ENCODE measurements at places on chromosomes 3 and 15.

GRCh38 chr15:43346305-43346704 is 15.9 kb upstream of the LCMT2 start:
- no peak for DNase-seq

DNA sequence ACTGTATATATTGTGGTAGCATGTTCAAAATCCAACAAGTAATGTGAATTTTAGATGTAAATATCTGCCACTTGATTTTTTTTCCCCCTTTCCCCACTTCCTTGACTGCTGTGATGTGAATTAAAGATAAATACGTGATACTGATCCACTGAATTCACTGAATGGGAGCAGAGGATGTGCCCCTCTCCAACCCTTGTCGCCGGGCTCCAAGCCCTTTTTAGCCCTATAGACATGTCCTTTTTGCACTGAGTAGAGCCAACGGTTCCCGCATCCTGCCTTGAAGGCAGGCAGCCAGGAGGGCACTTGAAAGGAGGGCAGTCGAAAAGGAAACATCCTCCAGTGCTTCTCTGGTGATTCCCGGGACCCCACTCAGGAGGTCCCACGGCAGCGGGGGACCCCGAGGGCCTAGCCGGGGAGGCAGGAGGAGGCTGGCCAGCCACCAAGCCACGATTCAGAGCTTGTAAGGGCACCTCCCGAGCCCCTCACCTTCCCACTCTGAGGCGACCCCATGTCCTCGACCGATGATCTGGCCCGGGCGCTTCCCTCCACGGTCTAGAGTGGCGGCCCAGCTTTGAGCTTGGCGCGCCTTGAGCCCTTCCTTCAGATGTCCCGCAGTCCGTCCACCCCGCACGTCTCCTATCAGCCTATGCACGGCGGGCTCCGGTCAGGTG is 901 bp upstream of the MANF start:
- no peak for DNase-seq

- no peak for DNase-seq
Measured at GRCh38 chr15:29910068-29910467, 87.8 kb upstream of the TJP1 start.

- DNase-seq, result no peak
Measured at GRCh38 chr3:37475435-37475834, 301.1 kb upstream of the LRRFIP2 start.

GRCh38 chr15:54518156-54518882 is 540.1 kb downstream of the UNC13C start:
- no peak for DNase-seq

DNA sequence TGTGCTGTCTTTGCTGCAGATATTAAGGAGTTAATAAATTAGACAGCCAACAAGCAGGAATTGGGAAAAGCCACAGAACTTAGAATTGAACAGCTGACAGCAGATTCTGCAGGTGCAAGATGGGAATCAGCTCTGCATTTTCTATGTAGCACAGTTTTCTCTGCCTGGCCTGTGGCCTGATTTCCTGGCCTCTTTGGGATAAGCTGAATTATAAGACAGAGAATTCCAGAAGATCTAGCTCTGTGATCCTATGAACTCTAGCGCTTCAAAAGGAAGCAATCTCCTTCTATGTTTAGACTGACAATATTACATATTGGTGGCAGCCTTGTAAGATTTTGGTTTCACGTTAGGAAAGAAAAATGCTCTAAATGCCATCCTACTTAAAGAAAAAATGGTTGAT is 24.0 kb upstream of the SOX2 start:
- no peak for DNase-seq

DNA sequence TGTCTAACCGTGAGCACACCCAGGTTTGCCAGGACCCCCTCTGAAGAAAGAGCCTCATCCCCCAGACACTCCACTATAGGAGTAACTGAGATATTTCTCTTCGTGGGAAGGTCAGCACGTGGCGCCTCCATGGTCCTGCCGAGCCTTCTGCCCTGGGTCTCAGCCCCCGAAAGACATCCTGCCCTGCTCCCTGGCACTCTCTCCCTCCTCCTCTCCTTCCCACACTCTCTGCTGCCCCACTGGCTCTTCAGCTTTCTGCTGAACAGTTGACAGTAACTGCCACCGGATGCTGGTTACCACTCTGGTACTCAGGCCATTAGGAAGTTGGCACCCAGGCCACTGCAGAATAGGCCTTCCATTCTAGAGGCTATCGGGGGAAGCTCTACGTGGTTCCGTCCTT is 185.2 kb downstream of the UACA start:
- DNase-seq, result no peak

DNA sequence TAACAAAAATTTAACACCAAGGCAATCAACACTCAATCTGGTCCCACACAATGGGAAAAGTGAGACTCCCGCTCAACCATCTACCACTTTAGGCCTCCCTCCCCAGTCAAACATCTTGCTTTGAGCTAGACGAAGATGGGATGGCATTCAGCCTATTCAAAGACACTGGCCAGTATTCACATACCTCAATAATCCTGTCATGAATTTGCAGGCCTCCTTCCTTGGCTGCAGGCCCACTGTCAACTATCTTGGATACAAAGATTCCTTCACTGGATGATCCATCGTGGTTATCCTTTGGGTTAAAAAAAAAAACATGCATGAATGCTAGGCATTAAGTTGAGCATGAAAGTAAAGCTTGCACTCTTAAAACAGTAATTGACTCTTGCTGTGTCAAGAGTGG is 22.6 kb downstream of the PDZRN3 start:
- no peak for DNase-seq

- no peak for DNase-seq
Measured at GRCh38 chr3:193732391-193732790, 139.4 kb downstream of the OPA1 start.

DNA sequence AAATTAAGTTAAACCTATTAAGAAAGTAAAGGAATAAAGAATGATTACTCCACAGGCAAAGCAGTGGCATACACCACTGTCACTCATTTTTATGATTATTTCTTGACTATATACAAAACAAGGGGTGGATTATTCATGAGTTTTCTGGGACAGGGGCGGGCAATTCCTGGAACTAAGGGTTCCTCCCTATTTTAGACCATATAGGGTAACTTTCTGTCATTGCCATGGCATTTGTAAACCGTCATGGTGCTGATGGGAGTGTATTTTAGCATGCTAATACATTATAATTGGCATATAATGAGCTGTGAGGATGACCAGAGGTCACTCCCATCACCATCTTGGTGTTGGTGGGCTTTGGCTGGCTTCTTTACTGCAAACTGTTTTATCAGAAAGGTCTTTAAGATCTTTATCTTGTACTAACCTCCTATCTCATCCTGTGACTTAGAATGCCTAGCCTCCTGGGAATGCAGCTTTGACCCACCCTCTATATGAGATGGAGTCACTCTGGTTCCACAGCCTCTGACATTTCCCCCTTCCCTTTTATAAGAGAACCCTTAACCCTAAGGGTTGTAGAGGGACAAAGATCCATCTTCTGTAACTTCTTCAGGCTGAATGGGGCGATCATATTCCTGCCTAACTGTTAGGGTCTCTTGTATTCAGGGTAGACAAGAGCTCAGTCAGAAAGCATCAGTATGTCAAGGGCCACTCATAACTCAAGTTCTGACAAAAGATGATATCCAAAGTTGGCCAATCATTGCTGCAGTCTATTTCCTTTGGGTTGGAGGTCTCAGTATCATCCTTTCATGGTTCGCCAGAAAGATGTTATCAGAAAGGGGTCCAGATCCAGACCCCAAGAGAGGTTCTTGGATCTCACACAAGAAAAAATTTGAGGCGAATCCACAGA is 79.5 kb upstream of the LIPC start:
- DNase-seq, result no peak

- DNase-seq, result no peak
Measured at GRCh38 chr3:139121513-139122220, 77.0 kb upstream of the PRR23C start.

DNA sequence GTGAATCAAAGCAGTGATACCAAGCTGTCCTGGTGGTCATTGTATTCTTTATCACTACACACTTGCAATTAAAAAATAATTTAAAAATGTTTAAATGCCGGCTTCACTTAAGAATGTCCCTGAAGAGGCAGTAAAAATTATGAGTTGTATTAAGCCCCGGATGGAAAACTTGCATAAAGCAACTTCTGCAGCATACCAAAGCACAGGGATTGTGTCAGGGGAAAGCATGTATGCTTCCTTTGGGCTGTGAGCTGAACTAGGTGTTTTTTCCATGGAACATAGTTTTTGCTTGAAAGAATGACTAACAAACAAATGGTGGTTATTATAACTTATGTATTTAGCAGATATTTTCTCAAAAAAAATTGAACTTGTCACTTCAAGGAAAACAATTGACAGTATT is 143.1 kb downstream of the ARNT2 start:
- DNase-seq, result no peak

- no peak for DNase-seq
Measured at GRCh38 chr15:89090791-89091626, 2.8 kb downstream of the ABHD2 start.

DNA sequence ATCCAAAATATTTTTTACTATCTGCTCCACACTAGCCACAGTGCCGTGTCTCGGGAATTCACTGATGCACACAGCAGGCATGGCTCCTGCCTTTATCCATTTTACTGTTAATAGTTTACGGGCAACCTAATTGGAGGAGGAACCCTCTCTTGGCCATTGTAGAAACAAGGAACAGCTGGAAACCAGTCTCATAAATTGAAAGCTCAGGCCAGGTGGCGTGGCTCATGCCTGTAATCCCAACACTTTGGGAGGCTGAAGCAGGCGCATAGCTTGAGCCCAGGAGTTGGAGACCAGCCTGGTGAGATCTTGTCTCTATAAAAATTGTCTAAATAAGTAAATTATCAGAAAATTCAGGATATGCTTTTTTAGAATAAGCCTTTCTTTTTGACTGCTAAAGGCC is 39.0 kb downstream of the IL5RA start:
- DNase-seq, result no peak

GRCh38 chr3:130480736-130481135 is 36.2 kb upstream of the COL6A6 start:
- DNase-seq, result no peak

DNA sequence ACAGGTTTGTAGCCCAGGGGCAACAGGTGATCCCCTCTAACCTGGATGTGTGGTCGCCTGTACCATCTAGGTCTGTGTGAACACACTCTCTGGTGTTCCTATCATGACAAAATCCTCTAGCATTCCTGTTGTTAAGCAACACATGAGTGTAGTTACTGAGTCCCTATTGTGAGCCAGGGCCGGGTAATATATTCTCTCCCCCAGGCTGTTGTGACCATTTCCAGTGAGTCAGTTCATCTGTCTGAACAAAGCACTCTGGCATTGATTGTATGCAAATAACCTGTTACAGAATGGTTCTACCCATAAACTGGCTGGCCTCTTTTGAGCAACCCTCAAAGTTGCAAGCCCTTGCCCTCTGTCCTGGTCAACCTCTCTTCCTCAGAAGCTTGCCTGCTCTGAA is 2.6 kb upstream of the FLNB start:
- no peak for DNase-seq

GRCh38 chr3:126781406-126781805 is 77.4 kb downstream of the CHCHD6 start:
- no peak for DNase-seq

- DNase-seq, result no peak
Measured at GRCh38 chr3:2937055-2937454, 173.1 kb downstream of the IL5RA start.

DNA sequence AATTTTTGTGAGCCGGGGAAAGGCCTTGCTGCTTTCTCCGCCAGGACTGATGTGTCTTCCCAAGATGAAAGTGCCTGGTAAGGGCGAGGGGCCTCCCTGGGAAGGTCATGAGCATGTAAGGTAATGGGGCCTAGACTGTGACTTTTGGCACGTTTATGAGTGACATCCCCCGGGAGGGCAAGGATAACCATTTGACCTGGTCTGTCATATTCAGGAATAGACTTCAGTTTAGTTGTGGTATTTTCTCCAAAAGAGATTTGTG is 631 bp upstream of the CNBP start:
- DNase-seq, result no peak

DNA sequence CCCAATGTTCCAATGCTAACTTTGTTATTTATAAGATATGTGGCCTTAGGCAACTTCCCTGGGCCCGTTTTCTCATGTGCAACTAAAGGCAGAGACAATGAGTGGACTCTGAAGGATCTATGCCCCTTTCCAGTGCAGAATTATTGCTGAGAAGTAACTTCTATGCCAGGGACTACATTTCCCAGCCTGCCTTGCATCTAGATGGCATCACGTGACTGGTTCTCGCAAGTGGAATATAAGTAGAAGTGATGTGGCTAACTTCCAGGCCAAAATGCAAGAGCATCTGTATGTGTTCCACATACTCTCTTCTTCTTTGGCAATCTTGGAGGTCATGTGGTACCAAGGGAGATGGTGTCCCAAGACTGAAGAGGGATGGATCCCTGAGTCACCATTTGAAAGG is 674.4 kb downstream of the NTRK3 start:
- DNase-seq, result no peak

- no peak for DNase-seq
Measured at GRCh38 chr15:67127965-67128364, 62.6 kb downstream of the SMAD3 start.

- DNase-seq, result no peak
Measured at GRCh38 chr15:89203705-89204273, 17.6 kb downstream of the RLBP1 start.

DNA sequence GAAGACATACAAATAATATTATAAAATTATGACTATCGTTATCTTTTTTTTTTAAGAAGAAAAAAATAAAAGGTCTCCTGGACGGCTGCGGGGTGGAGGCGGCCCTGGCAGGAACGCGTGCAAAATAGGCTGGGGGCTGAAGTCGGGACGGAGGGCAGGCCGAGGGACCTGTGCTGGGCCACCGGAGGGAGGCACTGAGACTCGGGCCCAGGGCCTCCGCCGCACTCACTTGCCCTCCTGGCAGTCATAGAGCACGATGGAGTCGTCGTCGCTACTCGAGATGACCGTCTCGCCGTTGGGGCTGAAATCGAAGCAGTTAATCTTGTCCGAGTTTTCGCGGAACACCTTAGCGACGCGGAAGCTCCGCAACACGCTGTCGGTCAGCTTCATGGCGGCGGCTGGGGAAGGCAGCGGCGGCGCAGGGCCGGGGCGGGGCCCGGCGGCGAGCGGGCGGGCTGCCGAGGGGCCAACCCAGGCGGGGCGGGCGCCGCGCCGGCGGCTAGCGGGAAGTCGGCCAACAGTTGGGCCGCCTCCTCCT is 408 bp downstream of the WDR82 start:
- peak; percentile 26 for DNase-seq

DNA sequence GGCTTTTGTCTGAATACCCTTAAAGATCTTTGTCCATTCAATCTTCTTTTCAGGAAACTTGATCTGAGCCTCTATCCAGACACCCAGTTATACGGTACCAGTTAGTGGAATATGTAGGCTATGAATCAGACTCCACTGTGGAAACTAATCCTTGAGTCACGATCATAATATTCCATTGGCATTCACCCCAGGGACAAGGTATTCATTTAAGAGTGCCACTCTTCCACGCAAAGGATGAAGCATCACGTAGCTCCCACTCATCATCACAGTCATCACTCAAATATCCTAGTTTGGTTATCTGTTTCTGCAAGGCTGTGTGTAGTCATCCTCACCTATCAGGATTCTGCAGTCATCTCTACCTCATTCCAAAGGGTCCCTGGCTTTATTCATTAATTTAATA is 85.6 kb downstream of the NEDD4 start:
- DNase-seq, result no peak

- DNase-seq, result no peak
Measured at GRCh38 chr3:4426782-4427344, 40.2 kb downstream of the SUMF1 start.

- no peak for DNase-seq
Measured at GRCh38 chr3:170002879-170003278, 34.9 kb upstream of the GPR160 start.

All from activated naive CD8-positive, alpha-beta T cell treated with anti-CD3 and anti-CD28 coated beads, Interleukin-2, amount 50 U/mL, for 16 hours (primary cell).